ENCODE measurements at places on chromosomes 5 and 9. TPM values are rescaled to one million over a fixed set of nuclear protein-coding genes. Genes with fewer than 3 reads are reported as not detected.

ENTREP1 gene
- 30.1 TPM for total RNA-seq

DNA sequence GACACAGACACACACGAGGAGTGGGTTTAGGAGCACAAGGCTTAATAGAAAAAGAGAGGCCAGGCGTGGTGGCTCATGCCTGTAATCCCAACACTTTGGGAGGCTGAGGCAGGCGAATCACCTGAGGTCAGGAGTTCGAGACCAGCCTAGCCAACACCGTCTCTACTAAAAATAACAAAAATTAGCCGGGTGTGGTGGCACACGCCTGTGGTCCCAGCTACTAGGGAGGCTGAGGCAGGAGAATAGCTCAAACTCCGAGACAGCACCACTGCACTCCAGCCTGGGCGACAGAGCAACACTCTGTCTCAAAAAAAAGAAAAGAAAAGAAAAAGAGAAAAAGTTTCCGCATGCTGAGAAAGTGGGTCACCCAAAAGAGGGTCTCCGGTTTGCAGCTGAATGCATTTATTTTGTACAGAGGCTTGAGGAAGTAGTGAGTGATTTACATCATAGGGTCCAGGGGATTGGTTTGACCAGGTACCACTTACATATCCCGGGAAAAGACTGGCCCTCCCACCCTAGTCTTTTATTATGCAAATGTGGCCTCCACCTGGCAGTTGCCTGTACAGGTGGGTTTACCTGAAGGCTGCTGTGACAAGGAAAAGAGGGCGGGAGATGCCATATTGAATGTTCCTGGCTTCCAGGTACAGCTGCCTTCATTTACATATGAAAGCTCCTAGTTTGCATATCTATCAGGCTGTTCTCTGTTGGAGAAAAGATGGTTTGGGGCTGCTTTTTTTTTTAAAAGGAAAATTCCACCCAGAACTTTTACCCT lies 366.2 kb upstream of the GRAMD2B start:
- DNase-seq = no peak

DNA sequence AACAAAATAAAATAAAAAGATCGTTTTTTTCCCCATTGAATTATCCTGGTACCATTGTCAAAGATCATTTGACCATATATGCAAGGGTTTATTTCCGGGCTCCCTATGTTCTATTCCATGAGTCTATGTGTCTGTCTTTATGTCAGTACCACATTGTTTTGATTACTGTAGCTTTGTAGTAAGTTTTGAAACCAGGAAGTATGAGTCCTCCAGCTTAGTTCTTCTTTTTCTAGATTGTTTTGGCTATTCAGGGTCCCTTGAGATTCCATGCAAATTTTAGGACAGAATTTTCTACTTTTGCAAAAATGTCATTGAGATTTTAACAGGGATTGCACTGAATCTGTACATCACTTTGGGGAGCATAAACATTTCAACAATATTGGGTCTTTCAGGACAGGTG lies 18.7 kb upstream of the EEIG1 start:
- DNase-seq = no peak

DNA sequence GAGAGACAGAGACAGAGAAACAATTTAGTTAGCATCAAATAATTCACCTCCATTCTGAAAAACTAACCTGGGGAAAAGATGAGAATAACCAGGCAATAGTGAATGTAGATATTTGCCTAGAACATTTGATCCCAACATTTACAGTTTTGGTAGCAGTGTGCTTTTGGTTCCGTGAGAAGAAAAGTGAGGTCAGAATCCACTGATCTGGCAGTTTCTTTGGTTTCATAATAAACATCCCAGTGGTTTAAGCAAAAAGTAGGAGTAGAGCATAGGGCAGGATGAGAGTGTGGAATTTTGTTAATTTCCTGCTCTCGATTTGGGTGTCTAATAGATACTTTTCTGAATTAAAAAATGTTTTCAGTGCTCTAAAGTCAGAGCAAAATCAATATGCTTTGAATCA lies 887.0 kb downstream of the NR2F1-AS1 start:
- no peak for DNase-seq

DNA sequence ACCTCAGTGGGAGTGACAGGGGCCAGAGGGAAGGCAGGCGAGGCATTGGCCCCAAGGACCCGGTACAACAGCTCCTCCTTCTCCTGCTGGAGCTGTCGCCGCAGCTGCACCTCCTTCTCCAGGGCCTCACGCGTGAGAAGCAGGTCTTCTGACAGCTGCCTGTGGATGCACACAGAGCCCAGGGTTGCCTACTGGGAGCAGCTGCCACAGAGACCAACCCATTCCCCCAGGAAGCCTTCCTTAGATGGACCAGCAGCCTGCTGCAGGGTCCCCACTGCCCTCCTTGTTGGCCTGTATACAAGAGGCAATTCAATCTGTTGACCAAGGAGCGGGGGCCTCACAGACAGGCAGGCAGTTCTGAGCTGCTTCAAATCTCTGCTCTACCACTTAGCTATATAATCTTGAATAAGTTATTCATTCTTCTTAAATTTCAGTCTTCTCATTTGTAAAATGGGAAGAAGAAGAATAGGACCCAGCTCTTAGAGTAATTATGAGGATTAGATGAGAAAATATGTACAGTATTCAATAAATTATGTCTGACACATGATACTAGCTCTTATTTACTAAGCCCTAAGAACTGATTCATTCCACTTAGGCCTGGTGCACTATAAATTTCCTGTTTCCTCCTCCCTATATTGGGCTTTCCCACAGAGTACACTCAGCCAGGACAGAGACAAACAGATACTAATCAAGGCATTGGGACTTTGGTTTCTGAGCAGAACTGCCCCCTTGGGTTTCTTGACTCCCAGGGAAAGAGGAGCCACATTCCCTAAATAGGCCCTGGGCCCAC lies 26.1 kb upstream of the ANXA6 start:
- DNase-seq = no peak

GFPT2 gene
- total RNA-seq = 13.4 TPM

Measured in lower lobe of right lung (tissue), 2 donors.